ENCODE measurements at places on chromosomes 11 and 22.

GRCh38 chr11:6962673-6963072, 36.4 kb downstream of the ZNF215 start:
- no peak for DNase-seq

DNA sequence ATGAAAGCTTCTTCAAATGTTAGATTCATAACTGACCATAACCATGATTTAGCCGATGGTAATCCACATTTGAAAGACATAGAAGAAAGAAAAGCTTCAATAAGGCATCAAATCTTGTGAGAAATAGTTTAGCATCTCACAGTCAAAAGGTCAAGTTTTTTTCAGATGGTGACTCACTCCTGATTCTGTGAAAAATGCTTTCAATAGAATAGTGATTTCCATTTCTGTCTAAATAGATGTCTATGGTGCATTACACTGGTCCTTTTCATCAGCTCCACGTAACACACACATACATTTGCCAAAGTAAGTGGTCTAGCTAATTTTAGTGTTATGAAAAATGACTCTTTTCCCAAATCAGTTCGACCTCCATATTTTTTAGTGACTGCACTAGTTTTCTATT, 139.2 kb downstream of the LRRC4C start:
- DNase-seq: no peak

DNA sequence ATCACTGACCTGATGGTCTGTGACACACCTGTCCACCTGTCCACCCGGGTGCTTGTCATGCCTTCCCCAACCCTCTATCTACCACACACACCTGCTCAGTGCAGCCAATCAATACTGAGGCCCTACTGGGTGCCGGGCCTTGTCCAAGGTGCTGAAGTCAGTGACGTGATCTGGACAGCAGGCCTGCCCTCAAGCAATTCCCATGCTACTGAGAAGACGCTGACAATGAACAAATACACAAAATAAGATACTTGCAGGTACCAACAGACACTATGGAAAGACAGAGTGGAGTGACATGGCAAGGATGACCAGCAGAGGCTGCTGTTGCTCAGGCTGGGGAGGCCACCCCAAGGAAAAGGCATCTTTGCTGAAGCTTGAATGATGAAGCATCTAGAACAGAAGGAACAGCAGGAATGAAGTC, 21.2 kb downstream of the PLAAT3 start:
- no peak for DNase-seq

DNA sequence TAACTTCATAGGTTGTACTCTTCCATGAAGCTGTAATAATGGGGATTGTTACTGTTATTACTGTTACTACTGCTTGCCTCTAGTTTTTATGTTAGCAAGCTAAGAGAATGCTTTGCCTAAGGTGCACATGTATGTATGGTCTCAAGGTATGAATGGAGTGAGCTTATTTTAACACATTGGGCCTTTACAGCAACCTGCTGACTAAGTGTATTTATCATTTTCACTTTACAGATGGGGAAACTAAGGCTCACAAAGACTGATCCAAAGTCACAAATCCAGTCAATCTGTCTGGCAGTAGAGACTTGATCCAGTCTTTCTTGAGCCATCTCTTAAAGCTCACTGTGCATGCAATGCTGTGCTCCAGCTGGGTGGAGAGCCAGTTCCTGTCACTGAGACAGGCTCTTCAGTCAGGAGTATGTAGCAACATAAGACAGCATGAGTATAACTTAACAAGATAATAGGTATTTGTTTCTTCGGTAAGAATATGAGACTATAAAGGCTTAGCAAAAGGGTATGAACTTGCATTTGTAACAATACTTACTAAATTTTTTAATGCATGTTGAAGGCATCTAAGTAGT, 66.5 kb downstream of the PPP2R1B start:
- no peak for DNase-seq

GRCh38 chr11:13220148-13220547, 57.4 kb upstream of the BMAL1 start:
- no peak for DNase-seq

DNA sequence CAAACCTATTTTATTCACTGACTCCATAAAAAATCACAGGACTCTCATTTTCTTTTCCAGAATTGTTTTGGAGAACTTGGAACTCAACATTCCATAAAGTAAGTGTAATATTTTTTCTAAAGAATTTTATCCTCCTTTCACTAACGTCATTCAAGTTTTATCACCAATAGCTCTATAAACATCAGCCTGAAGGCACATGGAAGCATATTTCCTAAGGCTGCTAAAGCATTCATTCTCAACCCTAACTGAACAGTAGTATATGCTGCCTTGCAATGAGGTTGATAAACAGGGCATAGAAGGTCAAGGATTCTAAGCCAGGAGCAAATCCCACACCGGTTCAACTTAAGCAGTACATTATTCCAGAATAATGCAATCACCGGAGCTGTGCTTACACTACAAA, 273.9 kb downstream of the RAB38 start:
- no peak for DNase-seq

GRCh38 chr11:10413268-10413667, 41.8 kb upstream of the AMPD3 start:
- no peak for DNase-seq

DNA sequence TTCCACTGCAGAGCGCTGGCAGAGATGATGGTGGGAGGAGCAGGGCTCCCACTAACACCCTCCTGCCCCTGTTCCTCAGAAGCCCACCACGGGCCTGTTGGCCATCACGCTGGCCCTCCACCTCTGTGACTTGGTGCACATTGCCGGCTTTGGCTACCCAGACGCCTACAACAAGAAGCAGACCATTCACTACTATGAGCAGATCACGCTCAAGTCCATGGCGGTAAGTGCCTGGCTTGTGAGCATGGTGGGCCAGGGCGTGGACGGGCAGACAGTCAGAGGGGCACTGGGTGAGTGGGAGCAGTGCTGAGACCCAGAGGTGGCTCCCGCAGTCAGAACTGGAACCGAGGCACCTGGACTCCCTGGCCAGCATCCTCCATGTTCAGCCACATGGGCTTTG, 57.9 kb downstream of the ST3GAL4 start:
- DNase-seq: no peak

DNA sequence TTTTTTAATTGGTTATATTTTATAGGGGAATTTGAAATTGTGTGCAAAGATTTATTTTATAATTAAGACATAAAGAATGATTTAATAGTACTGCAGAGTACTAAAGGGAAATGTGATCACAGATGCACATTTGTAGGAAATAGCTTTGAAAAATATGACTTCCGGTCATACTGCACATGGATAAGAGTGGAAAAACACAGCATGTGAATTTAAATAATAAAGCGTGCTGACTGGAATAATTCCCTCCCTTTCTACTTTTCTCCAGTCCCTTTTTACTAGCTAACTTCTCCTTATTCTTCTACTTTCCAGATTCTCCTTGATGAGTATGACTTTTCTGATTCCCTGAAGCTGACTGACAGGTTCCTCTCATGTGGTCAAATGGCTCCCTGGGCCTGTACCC, 238.4 kb upstream of the CTSC start:
- DNase-seq: no peak

GRCh38 chr11:37450613-37451012, 852.6 kb upstream of the RAG2 start:
- DNase-seq: no peak

DNA sequence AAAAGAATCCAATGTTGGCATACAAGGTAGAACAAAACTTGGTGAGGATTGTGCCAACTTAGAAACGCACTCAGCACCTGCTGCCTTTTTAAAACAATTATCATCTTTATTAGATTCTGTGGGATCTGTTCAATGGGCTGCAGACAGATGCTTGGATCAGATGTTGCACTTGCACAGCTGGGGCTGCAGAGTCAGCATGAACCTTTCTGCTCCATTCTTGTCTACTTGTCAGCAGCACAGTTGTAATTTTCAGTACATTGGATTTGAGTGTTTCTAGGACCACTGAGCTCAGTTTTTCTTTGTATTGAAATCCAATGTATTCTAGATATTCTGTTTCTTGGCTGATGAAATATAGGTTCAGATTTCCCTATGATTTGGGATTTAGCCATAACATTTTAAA, 164.5 kb downstream of the LUZP2 start:
- DNase-seq: no peak

GRCh38 chr22:38017939-38018885, 33.9 kb upstream of the SOX10 start:
- DNase-seq: no peak

DNA sequence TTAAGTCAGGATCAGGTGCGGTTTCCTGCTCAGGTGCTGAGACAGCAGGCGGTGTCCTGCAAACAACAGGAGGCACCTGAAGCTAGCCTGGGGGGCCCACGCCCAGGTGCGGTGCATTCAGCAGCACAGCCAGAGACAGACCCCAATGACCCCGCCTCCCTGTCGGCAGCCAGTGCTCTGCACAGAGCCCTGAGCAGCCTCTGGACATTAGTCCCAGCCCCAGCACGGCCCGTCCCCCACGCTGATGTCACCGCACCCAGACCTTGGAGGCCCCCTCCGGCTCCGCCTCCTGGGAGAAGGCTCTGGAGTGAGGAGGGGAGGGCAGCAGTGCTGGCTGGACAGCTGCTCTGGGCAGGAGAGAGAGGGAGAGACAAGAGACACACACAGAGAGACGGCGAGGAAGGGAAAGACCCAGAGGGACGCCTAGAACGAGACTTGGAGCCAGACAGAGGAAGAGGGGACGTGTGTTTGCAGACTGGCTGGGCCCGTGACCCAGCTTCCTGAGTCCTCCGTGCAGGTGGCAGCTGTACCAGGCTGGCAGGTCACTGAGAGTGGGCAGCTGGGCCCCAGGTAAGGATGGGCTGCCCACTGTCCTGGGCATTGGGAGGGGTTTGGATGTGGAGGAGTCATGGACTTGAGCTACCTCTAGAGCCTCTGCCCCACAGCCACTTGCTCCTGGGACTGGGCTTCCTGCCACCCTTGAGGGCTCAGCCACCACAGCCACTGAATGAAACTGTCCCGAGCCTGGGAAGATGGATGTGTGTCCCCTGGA, at the start of gene MYO7A:
Gene MYO7A (plus strand): TSS at position 327 of the 772 bp plus-strand sequence. CDS start 2,389 bp downstream, outside the sequence.
- no peak for DNase-seq

GRCh38 chr11:504053-504993, 2.7 kb downstream of the RNH1 start:
- no peak for DNase-seq

DNA sequence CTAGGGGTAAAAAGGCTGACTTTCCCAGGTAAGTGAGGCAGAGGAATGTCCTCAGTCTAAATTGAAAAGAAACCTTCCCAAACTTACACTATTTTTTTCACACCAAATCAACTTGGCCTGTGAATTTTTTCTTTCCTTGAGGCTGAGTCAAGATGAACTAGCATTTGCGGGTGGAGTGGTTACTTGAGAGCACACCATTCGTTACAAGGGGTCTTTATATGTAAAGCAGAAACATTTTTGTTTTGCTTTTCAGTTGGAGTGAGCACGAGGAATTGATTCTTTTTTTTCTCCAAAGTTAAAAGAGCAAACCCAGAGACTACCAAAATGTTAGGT, 36.4 kb downstream of the MAML2 start:
- no peak for DNase-seq

DNA sequence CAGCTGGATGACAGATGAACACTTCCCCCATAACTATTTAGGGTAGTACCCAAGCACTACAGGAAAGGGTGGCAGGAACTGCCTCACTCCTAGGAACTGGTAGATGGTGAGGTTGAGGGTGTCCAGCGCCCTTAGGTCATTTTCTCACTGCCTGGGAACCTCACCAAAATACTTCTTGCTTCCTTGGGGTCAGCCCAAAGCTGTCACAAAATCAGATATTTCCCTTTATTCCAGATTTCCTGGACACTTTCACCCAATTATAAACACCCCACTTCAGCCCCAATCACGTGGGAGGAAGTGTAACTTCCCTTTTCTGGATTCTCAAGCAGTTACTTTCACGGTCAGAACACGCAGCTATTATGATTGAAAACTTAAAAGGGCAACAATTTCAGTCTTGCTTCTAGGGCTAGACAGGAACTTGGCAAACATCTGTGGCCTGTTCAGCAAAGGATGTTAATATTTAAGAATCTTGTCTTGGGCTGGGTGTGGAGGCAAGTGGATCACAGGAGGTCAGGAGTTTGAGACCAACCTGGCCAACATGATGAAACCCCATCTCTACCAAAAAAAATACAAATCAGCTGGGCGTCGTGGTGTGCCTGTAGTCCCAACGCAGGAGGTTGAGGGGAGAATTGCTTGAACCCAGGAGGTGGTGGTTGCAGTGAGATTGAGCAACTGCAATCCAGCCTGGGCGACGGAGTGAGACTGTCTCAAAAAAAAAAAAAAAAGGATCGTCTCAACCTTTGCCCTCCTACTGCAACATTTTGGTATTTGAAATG, 4.0 kb downstream of the FTH1 start:
- no peak for DNase-seq

GRCh38 chr11:1163911-1164735, 6.4 kb downstream of the MUC5AC start:
- DNase-seq: no peak

GRCh38 chr11:73348838-73349237, 27.4 kb upstream of the RELT start:
- no peak for DNase-seq

DNA sequence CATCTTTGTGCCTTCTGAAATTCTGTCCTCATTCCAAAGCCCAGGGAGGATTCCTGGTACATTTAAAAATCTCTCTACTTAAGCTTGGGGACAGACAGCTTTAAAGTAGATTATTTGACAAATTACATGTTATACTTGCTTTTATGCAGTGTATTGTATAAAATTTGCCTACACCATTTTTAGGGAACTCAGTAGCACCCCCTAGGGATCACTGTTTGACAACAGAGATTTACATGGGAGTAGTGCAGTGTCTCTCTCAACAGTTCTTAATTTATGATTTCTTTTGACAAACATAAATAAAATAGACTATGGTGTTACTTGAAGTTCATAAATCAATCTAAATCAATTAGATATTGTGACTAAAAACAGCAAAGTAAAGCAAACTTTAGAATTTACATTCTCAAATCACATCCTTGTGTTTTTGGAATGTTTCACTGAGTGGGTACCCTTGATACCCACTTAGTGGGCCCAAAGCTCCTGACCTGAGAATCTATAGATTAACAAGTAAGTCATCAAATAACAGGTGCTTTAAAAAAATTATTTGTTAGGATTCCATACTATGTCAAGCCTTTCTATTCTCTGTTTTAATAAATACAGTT, 428.8 kb downstream of the DYNC2H1 start:
- no peak for DNase-seq
